ENCODE measurements at places on chromosomes 7 and 10. TPM values are rescaled to one million over a fixed set of nuclear protein-coding genes. Genes with fewer than 3 reads are reported as not detected.

The CD36 gene
- total RNA-seq = 151 TPM

The SPACDR gene
- total RNA-seq = 0.39 TPM

The COBL gene
- total RNA-seq = under 0.01 TPM

The CDK14 gene
- 1.2 TPM for total RNA-seq

The GJD4 gene
- total RNA-seq = not detected

The OR2A42 gene
- not detected for total RNA-seq

The CDNF gene
- 0.38 TPM for total RNA-seq

The JCAD gene
- total RNA-seq = 50.6 TPM

The SIRT1 gene
- 7.8 TPM for total RNA-seq

The ASB10 gene
- total RNA-seq = not detected

The CROT gene
- 3.5 TPM for total RNA-seq

The ATG9B gene
- total RNA-seq = under 0.01 TPM

The SPDYE6 gene
- total RNA-seq = not detected

The PKD2L1 gene
- total RNA-seq = not detected

The ZNF467 gene
- 4.5 TPM for total RNA-seq

The ATOH7 gene
- not detected for total RNA-seq

The NOC3L gene
- 16.3 TPM for total RNA-seq

The TET1 gene
- 0.39 TPM for total RNA-seq
